Activated CD8-positive, alpha-beta memory T cell treated with anti-CD3 and anti-CD28 coated beads for 36 hours (primary cell): ENCODE measurements at places on chromosomes 1 and 21. TPM values are rescaled to one million over a fixed set of nuclear protein-coding genes. Genes with fewer than 3 reads are reported as not detected.

Gene ACTL8
- total RNA-seq: not detected

Gene TOMM40L
- total RNA-seq: 23.7 TPM

Gene RAP1GAP
- total RNA-seq: 0.96 TPM

Gene TPTE
- not detected for total RNA-seq

Gene PPT1
- total RNA-seq: 127 TPM

Gene RIPK4
- 0.21 TPM for total RNA-seq

Gene TM2D1
- 28.4 TPM for total RNA-seq

Gene RIPPLY3
- total RNA-seq: 0.08 TPM

Gene IER5
- 45.9 TPM for total RNA-seq

Gene HPDL
- 55.2 TPM for total RNA-seq

Gene TEX38
- not detected for total RNA-seq
